ENCODE measurements at places on chromosomes 13 and 19.

- no peak for DNase-seq
Measured at GRCh38 chr13:76512721-76513145, 373.5 kb downstream of the KCTD12 start.

DNA sequence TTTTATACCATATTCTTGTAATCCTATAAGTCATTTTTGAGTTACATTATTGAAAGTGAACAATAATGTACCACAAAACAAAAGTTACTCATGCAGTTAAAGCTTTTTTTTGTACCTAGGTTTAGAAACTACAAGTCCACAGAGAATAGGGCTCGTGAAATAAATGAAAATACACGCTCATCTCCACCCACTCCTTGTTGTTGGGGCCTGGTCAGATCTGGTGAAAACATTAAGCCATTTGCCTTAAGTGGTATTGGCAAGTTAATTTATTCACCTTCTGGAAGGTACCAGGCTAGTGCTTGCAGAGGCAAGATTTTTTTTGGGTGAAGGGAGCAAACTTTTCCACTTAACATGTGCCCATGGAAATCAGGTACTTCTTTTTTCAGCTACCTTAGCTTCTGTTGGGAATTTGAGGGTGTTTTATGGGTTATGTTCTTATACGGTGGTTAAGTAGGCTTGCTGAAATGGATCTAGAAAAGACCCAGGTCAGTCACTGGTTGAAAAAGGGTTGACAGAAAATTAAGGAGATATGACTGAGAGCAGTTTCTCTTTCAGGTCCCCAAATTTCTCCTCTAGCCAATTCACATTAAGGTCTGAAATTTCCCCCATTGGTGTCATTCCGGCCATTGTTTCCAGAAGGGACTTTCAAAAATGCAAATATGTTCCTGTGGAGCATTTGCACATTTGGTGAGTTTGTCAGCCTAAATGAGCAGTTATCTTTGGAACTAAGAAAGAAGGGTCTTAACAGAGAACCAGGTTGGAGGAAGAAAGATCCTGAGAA, 143.3 kb downstream of the KCNRG start:
- no peak for DNase-seq

DNA sequence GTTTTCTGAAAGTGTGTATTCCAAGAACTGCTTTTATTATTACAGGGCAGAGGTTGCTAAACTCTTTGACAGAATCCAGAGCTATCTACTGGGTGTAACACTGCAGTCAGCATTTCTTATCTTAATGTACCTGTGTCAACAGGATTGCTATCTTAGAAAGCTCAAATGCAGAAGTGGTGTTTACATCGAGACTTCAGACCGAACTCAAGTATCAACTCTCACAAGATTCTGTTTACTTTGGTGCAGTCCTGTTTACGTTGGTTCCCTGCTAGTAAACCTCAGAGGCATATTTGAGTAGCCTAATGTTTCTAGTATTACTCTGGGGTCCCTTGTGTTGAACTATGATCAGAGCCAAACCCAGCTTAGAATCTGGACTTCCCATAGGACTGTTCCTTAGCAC, 20.5 kb downstream of the SLC15A1 start:
- no peak for DNase-seq

DNA sequence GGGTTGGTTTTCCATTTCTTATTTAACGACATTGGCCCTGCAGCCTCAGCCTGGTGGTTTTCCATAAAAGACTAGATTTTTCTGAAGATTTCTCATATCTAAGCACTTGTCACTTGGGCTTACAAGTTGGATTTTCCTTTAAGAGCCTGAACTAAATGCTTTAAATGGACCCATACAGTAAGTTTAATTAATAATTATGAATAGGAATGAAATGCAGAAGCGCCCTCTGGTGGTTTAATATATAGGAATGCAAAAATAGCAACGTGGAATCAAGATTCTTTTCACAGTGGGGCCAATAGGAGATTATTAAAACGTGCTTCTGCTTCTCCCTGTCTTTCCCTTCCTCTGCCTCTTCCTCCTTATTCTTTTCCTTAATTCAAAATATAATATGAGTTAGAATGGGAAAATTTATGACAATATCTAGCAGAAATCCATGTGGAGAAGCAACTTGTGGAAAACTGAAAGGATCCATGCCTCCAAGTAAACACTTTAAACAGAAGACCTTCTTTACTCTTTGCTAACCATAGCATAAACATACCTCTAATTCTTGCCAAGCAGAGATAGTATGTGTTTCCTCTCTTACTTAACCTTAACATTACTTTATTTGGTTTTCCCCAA, 324.0 kb downstream of the GPC5 start:
- peak; percentile 16 for DNase-seq

- no peak for DNase-seq
Measured at GRCh38 chr13:94305033-94305432, 174.4 kb downstream of the DCT start.

DNA sequence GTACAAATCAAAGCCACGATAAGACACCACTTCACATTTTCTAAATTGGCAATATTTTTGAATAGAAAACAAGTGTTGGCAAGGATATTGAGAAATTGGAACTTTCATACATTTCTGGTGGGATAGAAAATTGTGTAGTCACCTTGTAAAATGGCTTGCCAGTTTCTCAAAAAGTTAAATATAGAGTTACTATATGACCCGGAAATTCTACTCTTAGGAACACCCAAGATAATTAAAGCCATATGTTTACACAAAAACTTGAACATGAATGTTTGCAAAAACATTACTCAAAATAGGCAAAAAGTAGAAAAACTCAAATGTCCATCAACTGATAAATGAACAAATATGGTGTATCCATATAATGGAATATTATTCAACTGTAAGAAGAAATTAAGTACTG, 552.5 kb downstream of the TBC1D4 start:
- DNase-seq, result no peak

GRCh38 chr13:44022196-44022595, 142.5 kb downstream of the LACC1 start:
- no peak for DNase-seq

GRCh38 chr13:53191091-53191490, 162.5 kb downstream of the OLFM4 start:
- DNase-seq, result no peak

DNA sequence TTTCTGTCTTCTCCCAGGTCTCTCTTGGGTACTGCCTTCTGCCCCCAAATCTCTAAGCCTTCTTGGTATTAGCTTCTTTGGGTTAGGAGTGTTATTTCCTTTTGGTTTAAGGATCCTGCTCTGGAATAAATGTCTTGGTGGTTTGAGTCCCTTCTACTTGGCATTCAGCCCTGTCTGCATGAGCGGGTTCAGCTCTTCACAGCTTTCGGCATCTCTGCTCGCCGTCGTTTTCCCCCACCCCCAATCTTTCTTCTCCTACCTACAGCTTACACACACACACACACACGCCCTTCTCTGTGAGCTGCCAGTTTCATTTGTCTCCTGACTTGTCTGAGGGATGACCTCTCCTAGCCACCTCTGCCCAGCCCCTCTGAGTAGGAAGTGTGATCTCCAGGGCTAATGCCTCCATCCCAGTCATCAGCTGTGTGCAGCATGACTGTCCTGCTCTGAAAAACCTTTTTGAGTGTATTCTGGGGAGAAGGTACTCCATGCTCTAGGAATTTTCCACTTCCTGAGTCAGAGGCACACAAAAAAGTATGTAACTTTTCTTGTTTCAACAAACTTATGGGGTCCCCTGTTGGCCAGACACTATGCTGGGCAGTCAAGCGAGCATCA, 4.7 kb downstream of the CNOT3 start:
- DNase-seq, result no peak

GRCh38 chr19:14731200-14731599, 41.4 kb downstream of the ZNF333 start:
- DNase-seq, result no peak

DNA sequence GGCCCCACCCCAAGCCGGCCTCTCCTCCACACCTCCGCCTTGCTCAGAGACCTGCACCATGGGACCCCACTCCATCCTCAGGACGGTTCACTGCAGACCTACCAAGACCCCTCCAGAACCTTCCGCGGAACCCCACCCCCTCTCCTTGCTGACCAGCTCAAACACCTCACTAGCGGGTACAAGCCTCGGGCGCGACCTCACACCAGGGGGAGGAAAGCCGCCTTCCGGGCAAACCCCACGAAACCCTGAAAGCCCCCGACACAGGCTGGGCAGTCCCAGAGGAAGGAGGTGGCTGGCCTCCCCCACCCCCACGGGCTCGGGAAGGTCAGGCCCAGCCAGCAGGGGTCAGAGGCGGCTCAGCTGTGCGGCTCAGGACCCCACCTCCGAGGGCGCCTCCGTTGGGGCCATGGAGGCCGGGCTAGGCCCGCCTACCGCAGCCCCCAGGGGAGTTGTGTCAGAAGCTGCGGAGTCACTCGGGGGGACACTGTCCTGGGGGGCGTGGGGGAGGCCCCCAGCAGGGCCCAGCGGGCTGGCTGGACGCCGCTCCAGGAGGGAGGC, 9.8 kb downstream of the GRIN3B start:
- no peak for DNase-seq

- no peak for DNase-seq
Measured at GRCh38 chr13:30927595-30927994, 4.9 kb upstream of the TEX26 start.

DNA sequence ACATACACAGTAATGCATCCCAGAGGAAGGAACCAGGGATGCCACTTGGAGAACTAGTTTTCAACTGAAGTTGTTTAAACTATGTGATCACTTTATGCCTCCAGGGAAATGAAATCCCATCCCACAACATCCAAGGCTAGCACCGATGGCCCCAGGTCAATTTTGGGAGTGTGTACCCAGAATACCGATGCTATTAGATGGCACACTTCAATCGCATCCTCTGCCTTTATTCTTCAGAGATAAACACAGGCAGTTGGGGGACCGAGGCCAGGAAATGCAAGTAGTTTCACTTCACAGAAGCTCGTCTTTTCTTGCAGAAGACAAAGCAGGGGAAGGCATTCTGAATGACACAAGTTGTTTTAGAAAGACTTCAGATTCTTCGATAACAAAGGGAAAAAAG, 13.8 kb downstream of the STK24 start:
- DNase-seq, result peak; percentile 71

GRCh38 chr13:48783181-48783630, 129.5 kb downstream of the CYSLTR2 start:
- no peak for DNase-seq
